AG09309 (cell line): ENCODE measurements at places on chromosomes 11 and 22.

DNA sequence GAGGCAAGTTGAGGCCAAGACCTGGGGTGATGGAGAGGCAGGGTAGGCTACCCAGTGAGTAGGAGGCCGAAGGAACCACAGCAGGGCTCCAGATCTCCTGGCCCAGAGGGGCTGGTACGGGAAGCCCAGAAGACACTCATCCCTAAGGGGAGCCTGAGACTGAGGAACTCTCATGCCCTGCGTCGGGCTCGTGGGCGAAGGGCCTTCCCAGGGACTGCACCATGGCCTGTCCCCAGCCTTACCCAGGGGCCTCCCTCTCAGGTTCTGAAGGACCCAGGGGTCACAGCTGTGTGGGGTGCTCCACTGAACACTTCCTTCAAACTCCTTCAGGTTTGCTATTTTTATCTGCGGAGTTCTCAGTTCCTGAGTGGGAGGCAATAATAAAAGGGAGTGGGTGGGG, 15.8 kb upstream of the SYT12 start:
- no peak for DNase-seq

- DNase-seq = no peak
Measured at GRCh38 chr11:70323806-70324205, 53.3 kb downstream of the PPFIA1 start.

GRCh38 chr11:85663080-85663752, 1.7 kb downstream of the CREBZF start:
- no peak for DNase-seq

GRCh38 chr11:126140201-126140925, 71.1 kb downstream of the RPUSD4 start:
- DNase-seq = no peak

GRCh38 chr11:60658409-60658808, 41.0 kb upstream of the MS4A8 start:
- no peak for DNase-seq

GRCh38 chr22:24681236-24681635, 78.2 kb downstream of the GGT1 start:
- DNase-seq = no peak

GRCh38 chr11:120229451-120230424, 10.2 kb upstream of the POU2F3 start:
- no peak for DNase-seq

- peak; percentile 7 for DNase-seq
Measured at GRCh38 chr11:95711162-95711944, 78.2 kb downstream of the FAM76B start.

GRCh38 chr11:108496643-108497256, 1.4 kb downstream of the POGLUT3 start:
- no peak for DNase-seq

GRCh38 chr11:20547411-20547810, 52.0 kb upstream of the SLC6A5 start:
- no peak for DNase-seq

- DNase-seq = peak; percentile 72
Measured at GRCh38 chr11:87473174-87473573, 435.4 kb downstream of the TMEM135 start.

GRCh38 chr11:19451609-19452008, 210.9 kb upstream of the E2F8 start:
- DNase-seq = no peak

- no peak for DNase-seq
Measured at GRCh38 chr11:71252269-71252769, at the start of gene SHANK2. Gene SHANK2, minus strand, starts transcription at chr11:71252577. Its CDS starts 105,251 bp downstream, at chr11:71147326.

GRCh38 chr11:7690648-7691047, 15.6 kb downstream of the OVCH2 start:
- no peak for DNase-seq

- DNase-seq = no peak
Measured at GRCh38 chr11:124898711-124899110, 1.0 kb upstream of the ROBO4 start.

DNA sequence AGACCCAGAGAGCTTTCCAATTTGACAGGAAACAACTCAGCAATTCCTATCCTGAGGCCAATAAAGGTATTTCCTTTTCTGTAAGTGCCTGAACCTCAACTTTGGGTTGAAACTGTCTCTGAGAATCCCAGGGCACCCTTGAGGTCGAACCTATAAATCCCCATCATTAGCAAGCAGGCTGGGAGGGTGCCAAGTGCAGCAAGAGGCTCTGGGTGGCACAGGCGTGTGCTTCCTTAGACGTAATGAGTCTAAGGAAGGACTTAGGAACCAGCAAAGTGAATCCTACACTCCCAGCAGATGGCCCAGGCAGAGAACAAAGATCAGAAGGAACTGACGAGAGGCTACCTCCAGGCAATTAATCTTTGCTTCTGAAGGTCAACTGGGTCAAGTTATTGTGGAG, 234.3 kb upstream of the NARS2 start:
- DNase-seq = no peak

GRCh38 chr11:82675838-82676237, 57.8 kb downstream of the FAM181B start:
- DNase-seq = no peak

DNA sequence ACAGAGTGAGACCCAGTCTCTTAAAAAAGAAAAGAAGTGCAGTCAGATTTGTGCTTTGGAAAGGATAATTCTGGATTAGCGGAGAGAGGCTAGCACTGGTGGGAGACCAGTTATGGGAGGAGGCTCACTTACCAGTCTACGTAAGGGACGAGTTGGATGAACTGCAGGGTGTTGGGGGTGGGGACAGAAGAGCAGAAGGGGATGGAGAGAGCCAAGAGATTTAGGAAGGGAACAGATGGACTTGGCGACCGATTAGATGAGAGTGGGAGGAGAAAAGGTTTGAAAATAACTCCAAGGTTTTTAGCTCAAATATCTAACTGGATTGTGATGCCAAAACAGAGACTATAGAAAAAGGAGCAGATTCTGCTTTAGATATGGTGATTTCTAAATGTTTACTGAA, 81.4 kb downstream of the SFI1 start:
- no peak for DNase-seq

GRCh38 chr22:40323681-40324171, 22.6 kb upstream of the ADSL start:
- no peak for DNase-seq

GRCh38 chr22:19657252-19658056, 56.8 kb upstream of the SEPTIN5 start:
- no peak for DNase-seq

GRCh38 chr11:105823495-105824033, 198.5 kb downstream of the MSANTD4 start:
- no peak for DNase-seq

DNA sequence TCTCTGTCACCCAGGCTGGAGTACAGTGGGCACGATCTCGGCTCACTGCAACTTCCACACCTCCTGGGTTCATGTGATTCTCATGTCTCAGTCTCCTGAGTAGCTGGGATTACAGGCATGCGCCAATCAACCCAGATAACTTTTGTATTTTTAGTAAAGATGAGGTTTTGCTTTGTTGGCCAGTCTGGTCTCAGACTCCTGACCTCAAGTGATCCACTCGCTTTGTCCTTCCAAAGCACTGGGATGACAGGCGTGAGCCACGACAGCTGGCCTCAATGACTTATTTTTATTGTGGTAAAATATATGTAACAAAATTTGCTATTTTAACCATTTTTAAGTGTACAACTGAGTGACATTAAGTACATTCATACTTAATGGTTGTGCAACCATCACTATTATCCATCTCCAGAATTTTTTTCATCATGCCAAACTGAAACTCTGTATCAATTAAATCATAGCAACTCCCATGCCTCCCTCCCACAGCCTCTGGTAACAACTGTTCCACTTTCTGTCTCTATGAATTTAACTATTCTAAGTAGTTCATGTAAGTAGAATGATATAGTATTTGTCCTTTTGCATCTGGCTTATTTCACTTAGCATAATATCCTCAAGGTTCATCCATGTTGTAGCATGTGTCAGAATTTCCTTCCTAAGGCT, 50.7 kb upstream of the CWF19L2 start:
- DNase-seq = no peak

- DNase-seq = no peak
Measured at GRCh38 chr11:123111465-123111864, 49.5 kb upstream of the HSPA8 start.

GRCh38 chr11:75626889-75627529, 41.8 kb downstream of the MAP6 start:
- DNase-seq = no peak

GRCh38 chr11:72432347-72433287, 1.7 kb downstream of the CLPB start:
- no peak for DNase-seq

- DNase-seq = no peak
Measured at GRCh38 chr22:24834845-24835570, 29.0 kb downstream of the SGSM1 start.

GRCh38 chr11:72618803-72619202, 55.4 kb downstream of the PDE2A start:
- DNase-seq = no peak

DNA sequence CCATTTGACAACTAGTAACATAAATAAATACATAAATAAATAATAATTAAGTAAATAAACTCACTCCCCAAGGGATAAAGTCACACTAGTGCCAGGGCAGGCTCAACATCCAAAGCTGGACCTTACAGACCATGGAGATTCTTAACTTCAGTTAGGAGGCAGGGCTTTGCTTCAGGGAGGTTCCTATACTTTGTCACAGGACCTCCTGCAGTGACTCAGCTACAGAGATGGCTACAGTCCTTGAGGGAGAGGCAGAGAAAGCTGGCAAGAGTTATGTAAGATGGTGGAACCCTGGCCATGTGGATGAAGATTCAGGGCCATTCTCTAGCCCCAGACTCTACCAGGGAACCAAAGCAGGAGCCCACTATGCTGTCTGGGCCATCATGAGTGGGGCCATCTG, 74.1 kb upstream of the CADM1 start:
- DNase-seq = no peak

- DNase-seq = no peak
Measured at GRCh38 chr11:70324376-70325115, 54.1 kb downstream of the PPFIA1 start.

- peak; percentile 11 for DNase-seq
Measured at GRCh38 chr11:71372693-71373657, 75.2 kb downstream of the DHCR7 start.

DNA sequence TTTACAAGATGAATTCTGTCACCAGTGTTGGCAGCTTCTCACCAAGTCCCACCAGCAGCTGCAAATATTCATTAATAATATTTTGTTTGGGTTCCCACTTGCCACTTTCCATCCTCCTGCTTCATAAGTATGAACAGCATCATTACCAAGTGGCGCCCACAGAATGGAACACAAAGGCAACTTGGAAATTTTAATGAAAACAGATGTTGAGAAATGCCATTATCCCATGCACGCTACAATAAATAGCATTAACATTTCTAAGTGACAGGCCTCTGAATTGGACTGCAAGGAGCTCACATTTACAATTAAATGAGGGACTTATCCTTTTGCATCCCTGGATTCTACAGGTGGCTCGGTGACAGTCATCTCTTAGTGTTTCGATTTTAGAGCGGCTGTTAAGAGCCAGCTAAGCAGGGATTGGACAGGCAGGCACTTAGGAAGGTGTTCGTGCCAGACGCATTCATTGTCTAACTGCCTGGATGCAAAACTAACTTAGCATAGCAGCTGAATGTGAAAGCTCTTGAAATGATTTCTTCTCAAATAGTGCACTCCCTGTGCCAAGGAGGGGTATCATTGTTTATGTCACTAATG, 170.3 kb downstream of the KIRREL3 start:
- no peak for DNase-seq

DNA sequence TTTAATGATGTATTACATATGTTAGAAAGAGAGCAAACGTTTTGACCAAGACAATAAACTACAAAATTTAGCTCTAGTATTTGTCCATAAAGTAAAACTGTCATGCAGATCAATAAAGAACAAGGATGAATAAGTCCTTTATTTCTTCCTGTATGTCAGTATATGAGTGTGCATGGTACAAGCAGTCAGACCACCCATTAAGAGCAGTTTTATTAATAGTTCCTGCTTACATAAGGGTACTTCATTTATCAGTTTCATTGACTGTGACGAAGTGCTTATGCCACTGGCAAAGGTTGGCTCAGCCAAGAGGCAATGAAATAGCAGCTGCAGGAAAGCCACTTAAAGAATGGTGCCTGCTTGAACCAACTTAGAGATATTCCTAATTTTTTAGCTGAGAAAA, 913.0 kb upstream of the CNTN5 start:
- no peak for DNase-seq

DNA sequence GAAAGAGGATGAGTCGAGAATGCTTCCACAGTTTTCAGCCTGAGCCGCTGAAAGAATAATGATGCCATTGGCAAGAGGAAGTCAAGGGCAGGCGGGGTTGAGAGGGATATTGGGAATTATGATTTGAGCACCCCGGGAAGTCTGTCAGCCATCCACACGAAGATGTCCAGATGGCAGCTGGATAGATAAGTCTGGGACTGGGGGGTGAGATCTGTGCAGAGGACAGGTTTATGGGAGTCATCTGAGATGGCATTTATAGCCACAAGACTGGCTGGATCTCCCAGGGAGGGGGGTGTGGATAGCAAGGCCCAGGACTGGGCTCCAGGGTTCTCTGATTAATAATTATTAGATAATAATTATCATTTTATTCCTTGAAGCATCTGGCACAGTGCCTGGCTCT, 5.1 kb upstream of the STIP1 start:
- DNase-seq = no peak

DNA sequence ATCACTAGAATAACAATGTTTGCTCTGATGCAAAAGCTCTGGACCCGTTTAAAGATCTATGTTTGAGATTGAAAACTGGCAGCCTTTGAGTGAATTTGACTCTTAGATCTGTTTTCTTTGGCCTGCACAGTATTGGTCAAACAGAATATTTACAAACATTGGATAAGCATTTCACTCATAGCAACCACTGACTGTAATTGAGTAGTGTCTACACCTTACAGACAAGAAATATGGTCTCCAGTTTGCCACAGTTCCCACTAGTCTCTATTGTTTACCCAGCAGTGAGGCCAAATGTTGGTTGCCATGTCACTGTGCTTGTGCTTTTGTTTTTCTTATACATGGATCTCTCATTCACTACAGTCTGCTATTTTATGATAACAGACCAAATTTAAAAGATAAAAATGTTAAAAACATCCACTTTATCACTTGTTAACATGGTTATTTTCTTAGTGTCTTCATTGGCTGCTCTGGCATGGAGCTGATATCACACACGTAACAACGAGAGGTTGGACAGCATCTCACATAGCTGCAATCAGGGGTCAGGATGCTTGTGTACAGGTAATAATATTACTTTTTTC, 12.2 kb downstream of the ANKRD42 start:
- DNase-seq = no peak

DNA sequence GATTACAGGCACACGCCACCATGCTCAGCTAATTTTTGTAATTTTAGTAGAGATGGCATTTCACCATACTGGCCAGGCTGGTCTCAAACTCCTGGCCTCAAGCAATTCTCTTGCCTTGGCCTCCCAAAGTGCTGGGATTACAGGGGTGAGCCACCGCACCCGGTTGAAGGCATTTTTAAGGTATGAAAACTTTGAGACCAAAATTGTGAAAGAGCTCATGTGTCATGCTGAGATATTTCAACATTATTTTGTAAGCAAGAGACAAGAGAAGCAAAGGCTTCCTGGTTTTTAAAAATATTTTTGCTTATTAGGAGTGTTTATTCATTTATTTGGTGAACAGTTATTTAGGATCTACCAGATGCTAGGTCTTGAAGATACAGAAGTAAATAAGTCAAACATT, 6.8 kb downstream of the NHERF4 start:
- no peak for DNase-seq

- DNase-seq = no peak
Measured at GRCh38 chr11:20310596-20311394, 52.7 kb upstream of the HTATIP2 start.

GRCh38 chr22:49958366-49958921, 2.1 kb upstream of the PIM3 start:
- DNase-seq = no peak

- no peak for DNase-seq
Measured at GRCh38 chr11:83158357-83158786, 1.4 kb downstream of the PCF11 start.
